ENCODE measurements at places on chromosomes 12 and 14.

- no peak for DNase-seq
These were observed 7.5 kb upstream of the TSPAN9 start for GRCh38 chr12:3069714-3070113.

- DNase-seq, result no peak
These were observed 32.3 kb downstream of the DCAF4 start for GRCh38 chr14:72958548-72958947.

GRCh38 chr12:41034686-41035085 is 153.4 kb upstream of the PDZRN4 start:
- DNase-seq, result no peak

DNA sequence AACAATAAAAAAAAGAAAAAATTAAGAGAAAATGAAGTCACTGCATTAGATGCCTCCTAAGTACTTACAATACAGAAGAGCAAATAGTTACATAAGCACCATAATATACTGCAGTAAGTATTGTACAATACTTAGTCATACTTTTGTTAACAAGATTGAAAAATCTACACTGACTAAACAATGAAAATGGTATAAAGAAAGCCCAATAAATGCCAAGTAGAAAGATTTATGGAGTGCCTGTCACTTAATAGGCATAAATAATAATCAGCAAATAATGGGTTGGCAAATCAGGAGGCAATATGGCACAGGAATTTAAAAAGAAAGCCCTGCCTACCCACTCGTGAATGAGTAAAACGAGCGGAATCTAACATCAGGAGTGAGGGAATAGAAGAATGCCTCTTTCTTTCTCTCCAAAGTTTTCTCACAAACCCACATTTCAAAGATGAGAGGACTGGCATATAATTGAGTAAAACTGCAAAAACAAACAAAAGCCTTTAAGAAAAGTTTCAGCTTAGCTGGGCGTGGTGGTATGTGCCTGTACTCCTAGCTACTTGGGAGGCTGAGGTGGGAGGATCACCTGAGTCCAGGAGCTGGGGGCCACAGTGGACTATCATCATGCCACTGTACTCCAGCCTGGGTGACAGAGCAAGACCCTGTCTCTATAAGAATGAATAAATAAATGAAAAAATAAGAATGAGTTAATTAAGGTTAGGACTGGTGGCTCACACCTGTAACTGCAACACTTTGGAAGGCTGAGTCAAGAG is 36.1 kb downstream of the CRY1 start:
- no peak for DNase-seq

DNA sequence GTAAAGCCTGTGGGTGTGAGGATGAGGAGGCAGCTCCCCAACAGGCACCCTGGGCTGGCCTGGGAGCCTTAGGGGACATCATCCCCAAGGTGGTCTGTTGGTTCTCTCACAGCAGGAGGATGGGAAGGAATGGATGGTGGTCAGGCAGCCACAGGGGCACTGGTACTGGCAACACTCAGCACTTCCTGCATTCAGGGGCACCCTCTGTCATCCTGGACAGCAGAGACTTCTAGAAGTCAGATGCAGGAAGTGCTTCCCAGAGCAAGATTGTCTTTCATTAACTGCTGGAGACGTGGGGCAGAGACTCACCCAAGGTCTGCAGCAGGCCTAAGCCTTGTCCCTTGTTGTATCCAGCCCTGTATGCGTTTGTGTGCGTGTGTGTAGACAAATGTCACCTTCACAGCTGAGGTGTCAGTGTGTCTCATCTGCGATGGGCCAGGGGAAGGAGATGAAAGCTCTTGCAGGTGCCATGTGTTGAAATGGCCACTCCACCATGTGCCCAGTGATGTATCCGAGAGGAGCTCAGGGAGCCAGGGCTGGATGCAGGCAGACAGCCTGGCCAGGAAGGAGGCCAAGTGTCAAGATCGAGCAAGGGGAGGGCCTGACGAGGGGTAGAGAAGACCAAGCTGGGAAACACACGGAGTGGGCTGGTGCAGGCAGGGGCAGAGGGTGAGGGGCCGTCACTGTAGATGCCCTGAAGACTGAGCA is 85.1 kb downstream of the PITPNM2 start:
- DNase-seq, result no peak

- no peak for DNase-seq
These were observed 31.0 kb downstream of the FOXN4 start for GRCh38 chr12:109277899-109278762.

All from stimulated activated CD4-positive, alpha-beta T cell treated with anti-CD3 and anti-CD28 coated beads, TNF-alpha, amount 100 ng/mL, for 1 hour (primary cell).